ENCODE measurements at places on chromosomes 11 and 22.
A peak's percentile ranks its signal among the peaks of the same experiment; 100 is the strongest.

DNA sequence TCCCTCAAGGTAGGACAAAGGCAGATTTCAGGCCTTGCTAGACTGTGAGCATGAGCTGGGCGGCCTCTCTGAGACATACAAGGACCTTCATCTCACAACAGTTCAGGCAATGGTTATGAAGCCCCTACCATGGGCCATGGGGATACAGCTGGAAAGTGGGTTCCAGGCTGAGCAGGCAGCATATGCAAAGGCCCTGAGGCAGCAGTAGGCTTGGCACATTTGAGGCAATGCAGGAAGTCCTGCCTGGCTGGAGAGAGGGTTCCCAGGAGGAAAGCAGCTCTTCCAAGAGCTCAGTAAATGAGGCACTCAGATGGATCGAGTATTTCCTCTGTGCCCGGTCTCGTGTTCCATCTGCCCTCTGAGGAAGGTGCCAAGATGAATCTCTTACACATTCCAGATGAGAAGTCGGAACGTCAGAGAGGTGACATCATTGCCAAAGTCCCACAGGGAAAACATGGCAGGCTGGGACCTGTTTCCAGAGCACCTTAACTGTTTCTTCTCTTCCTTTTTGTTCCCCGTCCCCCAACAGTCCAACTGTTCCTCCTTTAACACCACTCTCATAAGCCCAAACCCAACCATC, 388.6 kb downstream of the MN1 start:
- DNase-seq, result no peak

DNA sequence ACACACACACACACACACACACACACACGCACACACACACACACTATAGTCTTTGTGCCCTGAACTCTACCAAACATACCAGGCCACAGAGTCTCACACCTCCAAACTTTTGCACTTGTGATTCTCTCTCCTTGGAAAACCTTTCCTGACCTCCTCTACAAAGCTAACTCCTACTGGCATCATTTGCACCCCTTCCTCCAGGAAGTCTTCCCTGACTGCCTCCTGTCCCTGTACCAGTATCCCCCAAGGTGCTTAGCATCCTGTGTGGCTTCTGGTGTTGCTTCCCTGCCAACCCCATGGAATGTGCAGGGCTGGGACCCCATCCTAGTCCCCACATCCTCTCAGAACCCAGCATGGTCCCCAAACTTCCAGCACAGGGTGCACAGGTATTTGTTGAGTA, 8.9 kb downstream of the TPST2 start:
- DNase-seq, result no peak

- DNase-seq, result peak; percentile 76
These were observed 14.7 kb downstream of the GGA1 start for GRCh38 chr22:37623075-37624016.

DNA sequence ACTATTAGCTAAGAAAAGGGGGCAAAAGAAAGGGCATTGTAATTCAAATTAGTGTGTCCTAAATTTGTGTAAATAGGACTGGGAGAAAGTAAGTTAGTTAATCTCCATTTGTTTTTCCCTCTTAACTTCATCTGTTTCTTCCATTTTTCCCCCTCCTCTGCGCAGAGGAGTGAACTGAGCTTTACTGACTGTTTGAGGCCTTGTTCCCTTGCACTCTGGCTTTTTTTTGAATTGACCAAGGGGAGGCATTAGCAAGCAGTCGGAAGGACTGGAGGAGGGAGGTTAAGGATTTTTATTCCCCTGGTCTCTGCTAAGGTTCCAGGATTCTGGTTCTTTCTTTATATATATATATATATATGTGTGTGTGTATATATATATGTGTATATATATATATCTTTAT, 15.2 kb upstream of the FANCF start:
- DNase-seq, result no peak

GRCh38 chr11:111947143-111947542, 10.0 kb downstream of the DIXDC1 start:
- DNase-seq, result no peak

GRCh38 chr22:43155789-43156188, 4.4 kb downstream of the TSPO start:
- no peak for DNase-seq

GRCh38 chr11:31955838-31956237, 135.0 kb upstream of the RCN1 start:
- no peak for DNase-seq

- no peak for DNase-seq
These were observed 178.3 kb downstream of the SNX19 start for GRCh38 chr11:130737866-130738431.

DNA sequence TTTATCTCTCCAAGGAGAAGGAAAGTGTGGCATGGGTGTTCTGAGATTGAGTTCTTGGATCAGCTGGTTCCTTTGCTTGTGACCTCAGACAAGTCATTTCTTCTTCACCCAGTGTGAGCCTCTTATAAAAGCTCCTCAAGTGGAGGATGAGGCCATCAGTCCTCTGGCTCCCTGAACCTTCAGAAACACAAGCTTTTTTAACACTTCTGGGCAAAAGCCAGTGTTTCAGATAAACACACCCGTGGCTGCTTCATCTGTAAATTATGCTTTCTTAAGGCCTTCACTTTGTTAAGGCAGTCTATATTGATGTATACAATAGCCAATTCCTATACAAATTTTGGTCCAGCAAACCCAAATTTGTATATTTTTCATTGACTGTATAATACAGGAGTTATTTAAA, 179.9 kb downstream of the DBX1 start:
- no peak for DNase-seq

DNA sequence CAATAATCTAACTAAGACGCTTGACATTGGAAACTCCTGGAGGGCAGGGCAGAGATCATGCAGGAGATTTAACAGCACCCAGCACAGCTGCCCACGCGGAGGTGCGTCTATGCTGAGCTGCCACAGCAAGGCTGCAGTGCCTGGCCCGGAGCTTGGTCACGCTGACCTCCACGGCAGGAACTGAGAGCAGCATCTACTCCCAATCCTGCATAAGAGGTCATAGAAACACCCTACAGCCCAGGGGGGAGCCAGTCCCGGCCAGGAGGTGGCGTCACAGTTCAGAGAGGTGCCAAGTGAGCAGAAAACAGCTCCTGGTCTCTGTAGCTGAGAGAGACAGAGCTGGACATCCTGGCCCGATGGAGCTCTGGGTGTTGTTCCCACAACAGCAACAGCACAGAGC, 121.1 kb upstream of the TMEM45B start:
- no peak for DNase-seq

DNA sequence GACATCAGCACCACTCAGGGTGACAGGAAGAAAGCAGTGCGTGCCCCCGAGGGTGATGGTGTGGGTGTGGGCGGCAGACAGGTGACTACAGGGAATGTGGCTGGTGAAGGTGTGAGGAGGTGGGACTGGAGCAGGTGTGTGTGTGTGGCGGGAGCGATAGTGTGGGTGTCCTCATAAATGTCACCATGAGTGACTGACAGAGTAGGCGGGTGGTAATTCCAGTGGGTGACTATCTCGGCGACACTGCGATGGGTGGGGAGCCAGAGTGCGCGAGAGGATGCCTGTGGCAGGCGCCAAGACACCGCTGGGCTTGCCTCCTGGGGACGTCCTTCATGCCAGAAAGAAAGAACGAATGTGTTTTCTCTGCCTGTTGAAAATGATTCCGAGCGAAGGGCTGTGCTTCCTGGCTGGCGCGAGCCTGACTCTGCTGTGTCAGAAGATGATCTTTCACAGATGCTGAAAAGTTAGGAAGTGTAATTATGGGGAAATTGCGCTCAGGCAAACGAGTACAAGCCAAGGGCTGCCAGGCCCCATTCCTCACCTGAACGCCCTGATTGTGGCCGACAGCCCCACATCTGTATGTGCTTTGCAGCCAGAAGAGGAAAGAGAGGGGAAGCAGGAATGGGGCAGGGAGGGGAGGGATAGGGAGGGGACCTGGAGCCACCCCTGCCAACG, 98.8 kb upstream of the CD82 start:
- no peak for DNase-seq

- no peak for DNase-seq
These were observed 11.4 kb downstream of the EHF start for GRCh38 chr11:34632105-34632791.

DNA sequence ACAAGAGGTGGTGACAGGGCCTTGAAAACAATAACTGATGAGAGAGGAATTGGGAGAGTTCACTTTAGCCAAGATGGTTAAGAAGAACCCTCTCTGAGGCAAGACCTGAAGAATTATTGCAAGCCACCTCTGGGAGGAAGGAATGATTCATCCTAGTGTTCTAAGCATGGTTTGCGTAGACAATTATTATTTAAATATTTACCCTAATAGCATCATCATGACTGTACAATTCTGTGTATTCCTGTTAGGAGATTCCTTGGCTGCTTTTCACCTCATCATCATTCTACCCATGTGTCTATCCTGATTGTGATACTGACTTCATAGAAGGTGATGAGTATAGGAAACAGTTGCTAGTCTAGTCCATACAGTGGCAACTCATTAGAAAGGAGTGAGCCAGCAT, 264.4 kb downstream of the DDX10 start:
- DNase-seq, result no peak

GRCh38 chr11:3375552-3375951, 3.4 kb downstream of the ZNF195 start:
- DNase-seq, result no peak

DNA sequence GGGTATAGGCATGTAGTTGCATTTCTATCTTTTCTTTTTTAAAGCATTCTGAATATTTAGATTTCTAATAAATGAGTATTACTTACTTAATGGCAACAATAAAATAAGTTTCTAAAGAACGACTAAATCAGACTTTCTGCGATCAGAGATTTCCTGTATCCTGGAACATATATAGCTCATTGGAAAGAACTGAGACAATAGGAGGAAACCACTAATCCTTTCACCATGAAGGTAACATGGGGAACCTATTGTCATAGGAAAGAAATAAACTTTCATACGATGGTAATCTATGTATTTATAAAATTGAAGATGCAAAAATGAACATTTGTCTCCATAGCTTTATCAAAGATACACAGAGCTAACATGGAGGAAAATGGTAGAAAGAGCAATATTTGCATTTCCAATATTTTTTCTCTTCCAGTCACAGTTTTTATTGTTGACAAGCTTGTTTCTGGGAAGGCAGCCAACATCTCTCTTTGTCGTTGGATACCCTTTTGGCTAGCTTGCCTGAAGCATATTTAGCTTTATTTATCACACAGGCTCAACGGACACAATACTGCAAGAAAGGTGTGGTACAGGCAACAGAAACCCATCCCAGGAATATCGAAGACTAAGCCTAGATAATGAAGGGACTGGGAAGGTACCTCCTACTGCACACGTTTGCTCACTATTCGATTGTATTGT, 293.3 kb upstream of the MPPED2 start:
- no peak for DNase-seq

- DNase-seq, result no peak
These were observed 10.7 kb downstream of the DSCAML1 start for GRCh38 chr11:117786135-117786870.
